WTC11 (cell line): ENCODE measurements at places on chromosomes 4 and X. TPM values are rescaled to one million over a fixed set of nuclear protein-coding genes. Genes with fewer than 3 reads are reported as not detected.

DNA sequence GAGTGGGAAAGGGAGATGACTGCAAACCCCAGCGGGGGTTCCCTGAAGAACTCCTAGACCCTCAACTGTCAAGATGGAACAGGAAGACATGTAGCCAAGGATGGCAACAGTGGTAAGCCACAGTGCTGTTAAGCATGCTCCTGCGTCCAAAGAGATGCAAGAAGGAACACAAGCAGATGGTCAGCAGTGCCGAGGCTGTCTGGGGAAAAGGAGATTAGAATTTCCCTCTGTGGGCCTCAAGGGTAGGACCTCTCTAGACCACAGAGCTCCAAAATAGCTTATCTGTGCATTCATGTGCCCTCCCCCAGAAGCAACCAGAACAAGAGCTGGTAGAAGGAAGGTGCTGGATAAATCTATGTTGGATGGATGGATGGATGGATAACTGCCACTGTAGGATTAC lies 82.0 kb upstream of the CPEB2 start:
- no peak for DNase-seq

DNA sequence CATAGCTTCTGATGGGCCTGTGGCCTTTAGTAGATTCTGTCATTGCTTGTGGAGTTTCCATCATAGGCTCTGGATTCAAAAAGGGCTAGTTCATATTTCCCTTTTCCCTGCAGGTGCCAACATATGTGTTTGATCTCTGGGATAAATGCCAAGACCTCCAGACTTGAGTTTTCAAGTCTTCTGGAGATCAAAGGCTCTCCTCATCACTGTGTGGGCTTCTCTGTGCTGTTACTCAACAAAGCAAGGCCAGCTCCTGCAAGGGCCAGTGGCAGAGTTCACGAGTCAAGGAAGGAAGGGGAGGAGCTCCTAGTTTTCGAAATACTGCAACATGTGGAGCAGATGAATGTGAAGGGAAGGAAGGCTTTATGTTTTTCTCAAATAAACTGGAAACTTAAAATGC lies 62.7 kb upstream of the SCML1 start:
- DNase-seq = no peak

- no peak for DNase-seq
Measured at GRCh38 chr4:10579648-10580047, 104.9 kb downstream of the CLNK start.

- no peak for DNase-seq
Measured at GRCh38 chr4:130071746-130072145, 975.8 kb downstream of the C4orf33 start.

GRCh38 chrX:129732857-129733256 lies 5.9 kb upstream of the XPNPEP2 start:
- DNase-seq = no peak

DNA sequence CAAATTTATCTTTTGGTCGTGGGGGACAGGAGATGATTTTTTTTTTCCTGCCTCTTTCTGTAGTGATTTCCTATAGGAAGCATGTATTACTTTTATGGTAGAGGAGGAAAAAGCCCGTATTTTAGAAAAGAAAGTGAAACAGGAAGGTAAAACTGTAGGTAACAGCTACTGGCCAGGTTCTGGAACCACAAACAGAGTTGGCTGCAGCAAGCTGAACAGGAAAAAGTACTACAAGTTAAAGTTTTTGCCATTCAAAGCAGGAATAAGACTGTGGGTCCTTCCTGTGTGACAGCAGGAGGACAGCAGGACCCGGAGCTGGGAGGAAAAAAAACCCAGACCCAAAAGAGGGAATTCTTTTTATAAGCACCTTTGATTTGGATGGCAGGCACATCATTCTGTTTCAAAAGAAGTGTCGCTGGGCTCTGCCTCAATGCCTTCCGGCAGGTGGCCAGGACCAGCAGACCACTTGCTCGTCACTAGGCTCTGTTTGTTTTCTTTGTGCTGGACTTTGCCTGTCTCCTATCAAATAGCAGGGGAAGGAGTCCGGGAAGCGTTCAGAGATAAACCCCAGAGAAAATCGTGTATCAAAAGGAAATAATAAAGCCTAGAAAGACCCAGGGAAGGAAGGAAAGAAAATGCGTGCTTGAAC lies 277.9 kb downstream of the ADGRA3 start:
- no peak for DNase-seq

- no peak for DNase-seq
Measured at GRCh38 chr4:98958065-98958464, 29.1 kb upstream of the EIF4E start.

- no peak for DNase-seq
Measured at GRCh38 chrX:12868747-12869146, 1.9 kb downstream of the TLR7 start.

DNA sequence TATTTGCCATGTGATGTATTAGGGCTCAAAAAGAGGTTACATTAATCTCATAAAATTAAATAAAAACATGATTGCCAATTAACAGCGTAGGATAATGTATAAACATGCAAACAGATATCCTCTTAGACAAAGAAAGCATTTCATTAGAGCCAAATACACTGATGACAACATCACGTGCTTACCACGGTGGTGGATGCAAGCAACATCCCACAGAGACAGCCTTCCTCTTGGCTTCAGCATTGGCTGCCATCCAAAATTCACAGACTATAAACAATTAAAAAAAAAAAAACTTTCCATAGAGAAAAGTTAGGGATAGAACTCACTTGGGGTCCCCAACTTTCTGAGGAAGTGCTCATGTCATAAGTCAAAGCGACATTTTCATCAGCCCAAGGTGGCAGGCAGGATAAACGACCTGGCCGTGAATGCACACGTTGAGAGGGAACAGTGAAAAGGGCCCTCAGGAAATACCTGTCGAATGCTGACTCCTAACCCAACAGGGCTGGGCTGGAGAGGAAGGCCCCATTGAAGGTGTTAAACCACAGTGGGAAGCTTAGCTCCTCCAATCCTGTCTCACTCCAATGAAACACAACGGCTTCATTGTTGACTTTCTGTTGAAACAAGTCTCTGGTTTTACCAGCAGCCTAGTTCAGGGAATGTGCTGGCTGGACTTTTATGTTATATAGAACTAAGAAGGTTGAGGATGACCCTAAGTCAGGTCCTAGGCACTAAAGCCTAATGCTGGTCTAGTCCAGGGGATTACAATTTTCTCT lies 48.4 kb downstream of the IDS start:
- DNase-seq = no peak

- no peak for DNase-seq
Measured at GRCh38 chrX:133475521-133475920, 60.2 kb upstream of the GPC4 start.

GRCh38 chrX:99073551-99073950 lies 1336.5 kb downstream of the PCDH19 start:
- DNase-seq = no peak

DNA sequence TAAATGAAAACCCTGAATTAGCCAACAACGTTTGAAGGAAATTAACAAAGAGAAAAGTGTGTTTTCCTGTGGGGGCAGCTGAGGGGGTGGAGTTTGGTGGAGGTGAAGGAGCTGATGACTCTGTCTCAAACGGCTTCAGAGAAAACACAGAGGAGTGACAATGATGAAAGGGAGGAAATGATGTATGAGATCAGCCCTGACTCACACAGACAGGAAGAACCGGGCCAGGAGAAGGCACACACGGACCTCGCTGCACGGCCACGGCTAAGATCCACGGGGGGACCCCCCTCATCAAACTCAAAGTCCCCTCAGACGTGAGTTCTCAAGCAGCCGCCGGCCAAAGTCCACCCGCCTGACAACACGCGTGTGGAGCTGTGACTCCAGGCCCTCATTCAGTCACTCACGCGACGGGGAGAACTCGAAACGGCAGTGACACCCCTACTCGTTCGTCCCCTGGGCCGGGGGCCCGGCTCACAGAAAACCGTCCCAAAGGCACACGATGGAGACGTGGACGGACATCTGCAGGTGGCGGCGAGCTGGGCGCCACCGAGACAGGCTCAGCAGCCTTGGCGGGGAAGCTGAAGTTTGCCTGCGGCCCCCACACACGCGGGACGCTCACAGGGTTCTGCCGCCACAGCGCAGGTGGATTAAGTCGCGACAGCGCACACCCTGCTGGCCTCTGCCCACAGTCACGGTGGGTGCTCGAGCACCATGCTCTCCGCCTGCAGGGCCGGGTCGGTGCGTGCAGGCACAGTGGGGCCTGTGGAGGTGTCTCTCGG lies 28.8 kb downstream of the PPP2R3B start:
- no peak for DNase-seq

DNA sequence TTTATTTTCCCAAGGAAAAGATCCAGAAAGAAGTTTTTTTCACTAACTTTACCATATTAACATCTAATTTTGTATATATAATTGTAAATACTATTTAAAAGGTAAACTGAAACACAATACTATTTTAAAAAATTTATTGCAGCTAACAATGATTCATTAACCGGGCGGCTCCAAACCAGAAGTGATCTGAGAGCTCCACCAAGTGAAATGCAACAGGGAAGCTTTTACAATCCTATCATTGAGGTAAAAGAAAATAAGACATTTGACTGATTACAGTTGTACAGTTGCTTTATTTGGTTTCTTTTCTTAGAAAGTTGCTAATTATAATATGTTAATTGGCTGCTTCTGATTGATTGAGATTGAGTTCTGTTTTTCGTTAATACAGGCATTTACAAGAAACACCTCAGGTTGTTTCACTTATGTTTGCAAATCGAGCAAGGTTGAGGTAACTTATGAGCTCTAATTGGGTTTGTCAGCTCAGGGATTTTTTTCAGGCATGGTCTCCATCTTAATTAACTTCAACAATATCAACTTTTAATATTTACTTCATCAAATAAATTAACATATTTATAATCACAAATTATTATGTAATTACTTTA lies 220.2 kb upstream of the UGT8 start:
- DNase-seq = no peak

DNA sequence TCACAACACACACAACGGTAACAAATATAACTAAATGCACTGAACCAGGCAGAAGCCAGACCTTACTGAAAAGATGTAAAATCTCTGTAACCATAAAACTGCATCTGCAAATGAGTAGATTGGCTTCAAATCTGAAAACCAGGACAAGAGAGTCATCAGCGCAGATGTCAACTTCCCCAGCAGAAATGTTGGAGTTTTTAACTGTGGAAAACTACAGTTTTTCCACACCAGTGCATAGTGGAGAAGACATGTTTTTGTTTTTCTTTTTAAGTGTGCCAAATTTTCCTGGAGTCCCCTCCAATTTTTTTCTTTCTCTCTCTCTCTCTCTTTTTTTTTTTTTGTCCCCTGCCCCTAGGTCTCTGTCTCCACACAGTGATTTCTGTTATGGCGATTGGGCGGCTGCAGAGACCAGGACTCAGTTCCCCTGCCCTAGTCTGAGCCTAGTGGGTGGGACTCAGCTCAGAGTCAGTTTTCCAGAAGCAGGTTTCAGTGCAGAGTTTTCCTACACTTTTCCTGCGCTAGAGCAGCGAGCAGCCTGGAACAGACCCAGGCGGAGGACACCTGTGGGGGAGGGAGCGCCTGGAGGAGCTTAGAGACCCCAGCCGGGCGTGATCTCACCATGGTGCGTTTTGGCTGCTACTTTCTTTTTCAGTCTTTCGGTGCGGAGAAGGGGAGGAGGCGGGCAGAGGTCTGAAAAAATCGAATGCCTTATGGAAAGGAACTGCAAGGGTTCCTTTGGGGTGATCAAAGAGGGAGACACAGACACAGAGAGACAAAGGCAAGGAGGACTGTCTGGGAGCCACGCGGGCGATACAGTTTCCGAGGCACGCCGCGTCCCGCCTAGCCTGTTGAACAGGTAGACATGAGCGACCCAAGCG lies at the start of gene GUCY1A1:
TSS of gene GUCY1A1 (plus strand) at position 505 of the 878 bp plus-strand sequence. CDS start 30,020 bp downstream, outside the sequence.
- DNase-seq = peak; percentile 75

DNA sequence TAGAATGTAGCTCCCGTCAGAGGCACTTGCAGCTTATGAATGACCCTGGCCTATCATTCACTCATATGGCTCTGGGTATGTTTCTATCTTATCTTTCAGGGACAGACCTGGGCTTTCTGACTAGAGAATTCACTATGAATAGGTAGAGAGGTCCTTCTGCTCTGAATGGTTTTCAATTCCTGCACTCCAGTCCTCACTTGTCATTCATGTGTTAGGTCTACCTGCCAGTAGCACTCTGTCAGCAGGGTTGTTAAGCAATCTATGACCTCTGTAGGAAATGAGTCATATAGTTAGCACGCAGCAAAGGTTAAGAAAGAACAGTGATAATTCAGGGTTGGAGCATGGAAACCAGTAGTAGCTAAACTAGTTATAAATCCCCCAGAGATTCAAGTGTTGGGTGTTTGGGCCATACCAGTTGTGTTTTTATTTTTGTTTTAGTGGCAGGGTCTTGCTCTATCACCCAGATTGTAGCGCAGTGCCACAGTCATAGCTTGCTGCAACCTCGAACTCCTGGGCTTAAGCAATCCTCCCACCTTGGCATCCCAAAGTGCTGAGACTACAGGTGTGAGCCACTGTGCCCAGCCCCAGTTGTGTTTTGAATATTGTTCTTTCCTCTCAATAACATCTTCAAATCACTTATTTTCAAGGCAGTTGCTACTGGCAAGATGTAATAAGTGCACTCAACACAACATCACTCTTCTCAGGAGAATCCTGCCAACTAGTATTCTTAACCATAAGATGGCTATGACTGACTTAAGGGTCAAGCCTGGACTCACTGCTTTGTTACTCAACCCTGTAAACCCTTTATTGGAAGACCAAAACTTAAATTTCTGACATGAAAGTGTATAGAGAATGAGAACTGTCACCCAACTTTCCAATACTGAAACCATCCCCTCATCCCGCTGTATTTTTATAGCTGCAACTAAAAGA lies 25.1 kb downstream of the ARL13A start:
- no peak for DNase-seq

- DNase-seq = no peak
Measured at GRCh38 chr4:2483237-2483636, 14.3 kb downstream of the RNF4 start.

DNA sequence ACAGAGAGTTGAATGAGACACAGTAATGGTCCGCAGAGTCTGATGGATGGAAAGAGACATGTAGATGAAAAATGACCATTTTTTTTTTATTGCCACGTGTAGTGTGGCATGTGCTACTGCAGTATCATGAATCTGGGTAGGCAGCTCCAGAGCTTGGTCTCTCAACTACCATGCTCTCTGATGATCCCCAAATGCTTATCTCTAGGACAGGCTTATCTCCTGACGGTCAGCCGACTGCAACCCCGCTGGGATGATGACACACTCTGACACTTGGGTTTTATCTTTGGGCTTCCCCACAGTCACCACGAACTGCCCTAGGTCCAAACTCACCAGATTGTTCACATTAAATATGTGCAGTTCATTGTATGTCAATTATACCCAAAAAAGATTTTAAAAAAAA lies 239.7 kb downstream of the QDPR start:
- no peak for DNase-seq

DNA sequence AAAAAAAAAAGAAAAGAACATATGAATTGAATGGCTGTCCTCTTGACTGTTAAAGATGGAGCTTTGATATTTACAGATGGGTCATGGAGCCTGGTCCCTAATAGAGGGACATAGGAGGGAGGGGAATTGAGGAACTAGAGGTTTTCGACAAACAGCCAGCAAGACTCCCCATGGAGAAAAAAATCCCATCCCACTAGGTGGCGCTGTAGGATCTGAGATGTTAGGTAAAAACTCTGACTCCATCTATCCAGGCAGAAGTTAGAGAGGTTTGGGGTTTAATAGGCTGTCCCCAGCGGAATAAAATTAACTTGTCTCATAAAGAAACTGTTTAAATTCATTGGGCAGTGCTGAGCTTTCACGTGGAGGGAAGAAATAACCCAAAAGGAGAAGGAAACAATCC lies 45.9 kb downstream of the HMGB2 start:
- DNase-seq = peak; percentile 84

Gene RBMXL3
- not detected in 3 replicates for total RNA-seq

Gene METTL14
- 49.7 to 53.1 TPM (median 51.1 TPM) in 3 replicates for total RNA-seq

Gene CSAG1
- 0.33 to 1.8 TPM (median 1.5 TPM) in 3 replicates for total RNA-seq

Gene OPN1MW3
- not detected in 3 replicates for total RNA-seq

Gene S100G
- total RNA-seq = not detected in 3 replicates

Gene GPM6B
- total RNA-seq = 99.0 to 103 TPM (median 99.8 TPM) in 3 replicates

Gene SLC25A53
- 1.8 to 2.9 TPM (median 2.8 TPM) in 3 replicates for total RNA-seq

Gene VCX3A
- total RNA-seq = 0.25 to 0.76 TPM (median 0.55 TPM) in 3 replicates

Gene SSX3
- total RNA-seq = 0.25 TPM in 1 of 3 replicates, not detected in the others

Gene CYSLTR1
- 0.07 TPM in 3 replicates for total RNA-seq
